SW 1271 (cell line): ENCODE measurements at places on chromosomes 13 and 19.

DNA sequence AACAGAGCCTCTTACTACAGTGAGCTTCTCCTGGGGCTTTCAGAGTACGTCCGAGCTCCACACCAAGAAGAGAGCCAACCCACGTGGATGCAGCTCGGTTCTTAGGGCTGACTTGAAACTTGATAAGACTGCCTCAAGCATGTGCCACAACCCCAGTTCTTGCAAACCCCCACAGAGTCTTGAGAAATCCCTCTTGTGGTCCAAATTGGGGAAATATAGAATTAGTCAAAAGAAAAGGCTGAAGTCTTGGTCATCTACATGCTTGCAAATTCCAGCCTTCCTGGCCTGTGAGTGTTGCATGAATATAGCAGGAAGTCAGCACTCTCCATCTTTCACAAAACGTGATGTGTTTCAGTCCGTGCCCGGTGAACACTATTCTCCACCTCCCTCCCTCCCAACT lies 95.2 kb downstream of the GGACT start:
- no peak for DNase-seq

DNA sequence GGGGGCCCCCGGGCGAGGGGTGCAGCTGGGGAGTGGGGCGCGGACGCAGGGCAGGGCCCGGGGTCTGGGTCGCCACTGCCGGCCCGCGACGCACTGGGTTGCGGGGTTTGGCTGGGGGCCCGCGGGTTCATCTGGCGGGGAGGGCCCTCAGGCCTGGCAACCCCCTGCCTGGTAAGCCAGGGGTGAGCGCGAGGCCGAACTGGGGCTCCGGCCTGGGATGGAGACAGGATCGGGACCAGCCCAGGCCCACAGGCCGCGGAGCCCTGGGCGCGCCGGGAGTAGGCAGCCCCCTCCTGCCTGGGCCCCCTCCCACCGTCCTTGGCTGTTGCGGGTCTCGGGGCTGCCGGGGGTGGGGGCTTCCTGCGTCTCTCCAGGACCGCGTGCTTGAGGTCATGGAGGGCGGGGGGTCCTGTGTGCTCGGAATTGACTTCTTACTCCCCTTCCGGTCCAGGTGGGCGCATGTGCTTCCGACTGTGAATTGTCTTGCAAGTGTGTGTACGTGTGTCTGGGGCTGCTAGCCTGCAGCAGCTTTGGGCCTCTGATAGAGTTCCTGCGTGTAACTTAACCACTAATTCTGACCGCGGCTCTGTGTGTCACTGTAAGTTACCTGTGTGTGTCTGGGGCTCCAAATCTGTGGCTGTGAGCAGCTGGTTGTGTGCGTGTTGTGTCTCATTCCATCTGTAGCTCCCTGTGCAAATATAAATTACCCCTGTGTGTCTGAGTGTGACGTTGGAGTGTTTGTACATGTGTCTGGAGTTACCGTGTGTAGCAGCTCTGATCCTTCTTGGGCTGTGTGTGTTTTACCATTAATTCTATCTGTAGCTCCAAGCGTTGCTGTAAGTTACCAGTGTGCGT lies 751 bp downstream of the GRAMD1A start:
- no peak for DNase-seq

- no peak for DNase-seq
Observed at GRCh38 chr13:23352161-23352560, 81.3 kb downstream of the SACS start.

- no peak for DNase-seq
Observed at GRCh38 chr13:113466383-113466782, 13.1 kb upstream of the ADPRHL1 start.

GRCh38 chr19:38093587-38093986 lies 130.4 kb downstream of the DPF1 start:
- DNase-seq: no peak

DNA sequence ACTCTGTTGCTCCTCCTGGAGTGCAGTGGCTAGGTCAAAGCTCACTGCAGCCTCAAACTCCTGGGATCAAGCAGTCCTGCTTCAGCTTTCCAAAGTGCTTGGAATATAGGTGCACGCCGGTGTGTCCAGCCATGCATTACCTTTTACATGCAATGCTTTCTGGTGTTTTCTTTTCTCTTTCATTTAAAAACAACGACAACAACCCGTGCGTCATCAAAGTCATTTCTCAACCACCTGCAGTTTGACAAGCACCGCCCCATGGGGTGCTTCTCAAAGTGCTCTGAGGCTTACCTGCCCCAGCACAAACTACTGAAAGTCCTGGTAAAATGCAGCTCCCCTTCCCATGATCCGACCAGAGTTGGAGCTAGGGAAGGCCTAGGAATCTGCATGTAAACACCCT lies 7.1 kb downstream of the QTRT1 start:
- DNase-seq: no peak

GRCh38 chr13:63632321-63632720 lies 2216.7 kb upstream of the PCDH20 start:
- DNase-seq: no peak

DNA sequence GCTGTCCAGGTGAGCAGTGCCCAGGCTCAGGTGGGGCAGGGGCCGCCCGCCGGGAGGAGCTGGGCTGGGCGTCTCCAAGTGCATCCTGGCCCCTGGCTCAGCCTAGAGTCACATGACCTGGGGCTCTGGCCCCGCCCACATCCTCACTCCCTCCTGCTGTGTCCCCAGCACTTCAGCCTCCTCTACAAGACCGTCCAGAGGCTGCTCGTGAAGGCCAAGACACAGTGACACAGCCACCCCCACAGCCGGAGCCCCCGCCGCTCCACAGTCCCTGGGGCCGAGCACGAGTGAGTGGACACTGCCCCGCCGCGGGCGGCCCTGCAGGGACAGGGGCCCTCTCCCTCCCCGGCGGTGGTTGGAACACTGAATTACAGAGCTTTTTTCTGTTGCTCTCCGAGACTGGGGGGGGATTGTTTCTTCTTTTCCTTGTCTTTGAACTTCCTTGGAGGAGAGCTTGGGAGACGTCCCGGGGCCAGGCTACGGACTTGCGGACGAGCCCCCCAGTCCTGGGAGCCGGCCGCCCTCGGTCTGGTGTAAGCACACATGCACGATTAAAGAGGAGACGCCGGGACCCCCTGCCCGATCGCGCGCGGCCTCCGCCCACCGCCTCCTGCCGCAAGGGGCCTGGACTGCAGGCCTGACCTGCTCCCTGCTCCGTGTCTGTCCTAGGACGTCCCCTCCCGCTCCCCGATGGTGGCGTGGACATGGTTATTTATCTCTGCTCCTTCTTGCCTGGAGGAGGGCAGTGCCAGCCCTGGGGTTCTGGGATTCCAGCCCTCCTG lies 16.8 kb upstream of the CELF5 start:
- no peak for DNase-seq

DNA sequence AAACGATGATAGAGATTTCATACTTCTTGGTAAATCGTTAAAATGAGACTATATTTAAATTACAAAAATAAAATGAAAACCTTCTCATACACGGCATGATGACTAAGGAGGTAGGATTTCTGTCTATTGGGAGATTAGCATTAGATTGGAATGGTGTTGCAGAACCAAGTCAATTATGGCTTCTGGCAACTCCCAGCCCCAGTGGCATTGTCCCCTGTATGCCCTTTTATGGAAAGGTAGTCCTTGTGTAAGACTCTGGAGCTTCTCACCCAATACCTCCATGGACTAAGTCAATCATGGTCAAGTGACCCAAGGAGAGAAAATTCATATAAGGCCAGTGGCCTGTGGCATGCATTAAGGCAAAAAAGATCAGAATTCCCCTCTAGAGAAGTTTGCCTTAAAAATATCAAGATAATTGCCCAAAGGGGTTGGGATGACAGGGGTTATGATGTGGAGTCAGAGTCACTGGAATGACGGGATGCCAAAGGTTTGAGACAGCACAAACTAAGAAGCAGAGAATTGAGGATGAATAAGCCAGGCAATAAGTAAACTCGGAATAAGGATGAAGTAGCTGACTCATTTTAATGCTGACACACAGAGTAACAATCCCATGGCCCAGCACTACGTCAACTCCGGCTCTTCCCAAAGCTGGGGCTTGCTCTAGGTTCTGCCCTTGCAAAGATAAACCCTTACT lies 57.8 kb upstream of the POSTN start:
- peak; percentile 88 for DNase-seq

DNA sequence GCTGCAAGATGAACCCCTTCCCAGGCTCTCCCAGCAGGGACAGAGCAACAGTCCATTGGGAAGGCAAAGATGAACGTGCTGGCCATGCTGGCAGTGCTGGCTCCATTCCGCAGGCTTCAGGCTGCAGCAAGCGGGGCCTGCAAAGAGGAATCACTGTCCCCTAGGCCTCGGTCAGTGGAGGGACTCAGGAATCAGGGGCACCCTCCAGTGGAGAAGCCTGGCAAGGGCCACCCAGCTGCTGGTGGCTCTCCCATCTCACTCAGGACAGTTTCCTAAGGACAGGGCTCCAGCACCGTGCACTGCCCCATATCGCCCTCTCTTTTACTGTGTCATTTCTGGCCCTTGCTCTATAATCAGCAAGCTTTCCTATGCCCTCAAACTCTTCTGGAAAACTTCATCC lies 498.6 kb downstream of the EFNB2 start:
- DNase-seq: no peak

DNA sequence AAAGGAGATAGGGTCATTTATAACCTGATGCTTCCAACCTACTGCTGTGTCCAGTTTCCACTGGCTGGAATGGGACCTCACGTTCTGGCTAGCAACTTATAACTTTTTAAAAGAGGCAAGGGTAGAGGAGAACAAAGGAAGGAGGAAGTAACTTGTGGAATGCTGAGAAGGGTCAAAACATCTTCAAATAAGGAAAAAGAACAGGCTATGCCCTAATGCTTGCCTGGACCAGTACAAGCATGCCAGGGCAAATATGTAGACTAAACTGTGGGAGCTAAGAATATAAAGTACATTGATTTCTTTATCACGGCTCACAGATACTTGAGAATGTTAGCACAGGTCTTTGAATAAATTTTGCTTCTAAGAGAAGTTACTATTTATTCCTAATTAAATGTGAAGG lies 1.5 kb upstream of the ZNF561 start:
- no peak for DNase-seq

- DNase-seq: no peak
Observed at GRCh38 chr19:39317476-39317875, 3.2 kb downstream of the LRFN1 start.

- no peak for DNase-seq
Observed at GRCh38 chr13:105643966-105644365, 891.5 kb downstream of the EFNB2 start.

- DNase-seq: no peak
Observed at GRCh38 chr13:50357136-50357535, 341.9 kb downstream of the KCNRG start.

GRCh38 chr19:35122687-35123551 lies 7.3 kb downstream of the FXYD3 start:
- no peak for DNase-seq

DNA sequence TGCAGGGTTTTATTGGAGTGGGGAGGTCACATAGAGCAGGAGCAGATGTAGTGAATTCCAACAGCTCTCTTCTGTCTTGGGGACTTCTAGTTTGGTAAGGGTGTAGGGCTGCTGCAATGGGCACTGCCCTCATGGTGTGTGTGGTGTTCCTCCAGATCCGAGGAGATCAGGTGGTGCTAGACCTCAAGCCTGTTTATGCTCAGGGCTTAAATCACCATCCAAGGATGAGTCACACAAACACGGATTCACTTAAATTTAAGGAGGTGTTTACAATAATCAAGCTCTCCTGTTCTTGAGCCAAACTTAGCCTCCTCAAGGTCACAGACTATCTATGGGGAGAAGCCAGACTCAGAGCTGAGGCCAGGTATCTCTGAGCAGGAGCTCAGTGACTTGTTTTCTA lies 23.0 kb downstream of the HS6ST3 start:
- no peak for DNase-seq

DNA sequence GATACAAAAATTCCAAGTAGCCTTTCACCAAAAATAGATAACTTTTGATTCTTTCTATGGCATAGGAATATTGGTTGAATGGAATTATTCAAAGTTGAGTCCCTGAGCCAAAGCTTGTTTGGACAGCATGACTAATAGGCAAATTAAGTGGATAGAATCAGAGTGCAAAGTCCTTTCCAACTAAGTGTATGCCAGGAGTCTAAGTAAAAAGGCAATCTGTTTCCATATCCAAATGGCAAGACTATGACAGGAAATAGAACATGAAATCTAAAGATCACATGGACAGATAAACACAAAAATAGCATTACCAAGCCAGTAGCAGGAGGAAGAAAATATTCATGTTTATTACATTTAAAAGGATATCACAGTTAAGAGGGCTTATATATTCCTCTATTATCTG lies 804.6 kb downstream of the SLITRK6 start:
- no peak for DNase-seq

DNA sequence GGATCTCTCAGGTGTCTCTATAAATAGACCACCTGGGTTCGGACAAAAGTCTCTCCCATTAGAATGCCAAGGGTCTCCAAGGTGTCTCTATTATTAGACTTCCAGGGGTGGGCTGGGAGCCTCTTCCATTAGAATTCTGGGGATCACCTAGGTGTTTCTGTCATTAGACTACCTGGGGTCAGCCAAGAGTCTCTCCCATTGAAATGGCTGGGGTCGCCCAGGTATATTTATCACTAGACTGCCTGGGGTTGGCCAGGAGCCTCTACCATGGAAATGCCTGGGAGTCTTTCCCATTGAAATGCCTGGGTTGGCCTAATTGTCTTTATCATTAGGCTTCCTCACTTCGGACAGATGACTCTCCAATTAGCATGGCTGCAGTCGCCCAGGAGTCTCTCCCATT lies 1565.5 kb downstream of the UQCRFS1 start:
- no peak for DNase-seq

GRCh38 chr19:46872967-46873366 lies 12.2 kb downstream of the ARHGAP35 start:
- no peak for DNase-seq

GRCh38 chr19:35741203-35741515 lies 1.1 kb downstream of the IGFLR1 start:
- no peak for DNase-seq

GRCh38 chr19:5615756-5616327 lies 6.7 kb downstream of the SAFB2 start:
- DNase-seq: no peak

- no peak for DNase-seq
Observed at GRCh38 chr13:64158908-64159307, 2743.3 kb upstream of the PCDH20 start.

- no peak for DNase-seq
Observed at GRCh38 chr13:104841110-104841509, 1694.4 kb downstream of the EFNB2 start.

DNA sequence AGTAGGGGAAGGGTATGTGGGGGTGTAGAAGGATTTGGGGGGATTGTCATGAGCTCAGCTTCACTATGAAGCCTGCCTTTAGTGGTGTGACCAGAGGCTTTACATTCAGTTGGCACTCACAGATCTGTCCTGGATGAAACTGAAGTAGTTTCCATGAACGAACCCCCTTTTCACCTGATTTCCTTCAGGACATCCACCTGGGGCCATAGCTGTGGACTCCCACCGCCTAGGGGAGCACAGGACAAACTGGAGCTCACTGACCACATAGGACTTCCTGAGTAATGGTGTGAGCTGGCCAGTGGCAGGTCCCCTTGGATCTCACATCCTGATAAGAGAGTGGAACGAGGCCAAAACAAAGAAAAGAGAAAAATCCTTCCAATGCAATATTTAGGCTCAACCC lies 54.1 kb downstream of the MRPL57 start:
- no peak for DNase-seq
